Activated naive CD4-positive, alpha-beta T cell treated with anti-CD3 and anti-CD28 coated beads for 36 hours (primary cell): ENCODE measurements at places on chromosomes 2 and 18. TPM values are rescaled to one million over a fixed set of nuclear protein-coding genes. Genes with fewer than 3 reads are reported as not detected.
A peak's percentile ranks its signal among the peaks of the same experiment; 100 is the strongest.

- H3K4me3 ChIP-seq = no peak overlapping the region
- no peak overlapping the region for H3K27ac ChIP-seq
- no peaks in the 10 kb centered on the region for H3K4me1 ChIP-seq
- no peaks in the 10 kb centered on the region for H3K36me3 ChIP-seq
Measured at GRCh38 chr18:6406075-6406909, 8.4 kb downstream of the L3MBTL4 start.

- H3K4me3 ChIP-seq = peak within 1 kb of the TSS; percentile 74
- no peak within 1 kb of the TSS for H3K27ac ChIP-seq
- H3K4me1 ChIP-seq = peaks cover 28% of the 10 kb centered on the region
- no peaks in the 10 kb centered on the region for H3K36me3 ChIP-seq
- peaks cover 80% of the 10 kb centered on the region for H3K27me3 ChIP-seq
Measured at GRCh38 chr18:9708057-9708433, at the start of gene RAB31. Gene RAB31, plus strand, starts transcription at chr18:9708301. Its CDS starts 105 bp downstream, at chr18:9708406.

DNA sequence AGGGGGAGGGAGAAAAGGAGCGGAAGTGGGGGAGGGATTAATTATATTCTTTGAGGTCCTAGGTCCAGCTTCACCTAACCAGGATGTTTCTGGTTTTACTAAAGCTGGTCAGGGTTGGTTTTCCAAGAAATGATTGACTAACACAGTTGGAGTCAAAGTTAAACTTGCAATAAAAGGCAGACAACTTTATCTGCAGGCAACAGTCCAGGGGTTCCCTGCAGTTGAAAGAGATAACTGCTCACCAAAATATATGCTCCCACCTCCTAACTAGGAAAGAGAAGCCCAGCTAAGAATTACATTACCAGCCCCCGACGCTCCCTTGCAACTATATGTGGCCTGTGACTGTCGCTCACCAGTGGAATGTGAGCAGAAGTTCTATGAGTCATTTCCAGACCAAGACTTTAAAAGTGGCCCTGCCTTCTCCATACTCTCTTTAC, 140.0 kb upstream of the PKDCC start:
- H3K36me3 ChIP-seq = no peaks in the 10 kb centered on the region
- no peak overlapping the region for H3K4me3 ChIP-seq
- peaks cover 19% of the 10 kb centered on the region for H3K27me3 ChIP-seq
- H3K4me1 ChIP-seq = no peaks in the 10 kb centered on the region
- no peak for DNase-seq

- no peak for DNase-seq
- H3K27ac ChIP-seq = no peak overlapping the region
- no peak overlapping the region for H3K4me3 ChIP-seq
- no peaks in the 10 kb centered on the region for H3K36me3 ChIP-seq
- no peaks in the 10 kb centered on the region for H3K27me3 ChIP-seq
Measured at GRCh38 chr2:98924038-98924830, 11.8 kb downstream of the CRACDL start.

DNA sequence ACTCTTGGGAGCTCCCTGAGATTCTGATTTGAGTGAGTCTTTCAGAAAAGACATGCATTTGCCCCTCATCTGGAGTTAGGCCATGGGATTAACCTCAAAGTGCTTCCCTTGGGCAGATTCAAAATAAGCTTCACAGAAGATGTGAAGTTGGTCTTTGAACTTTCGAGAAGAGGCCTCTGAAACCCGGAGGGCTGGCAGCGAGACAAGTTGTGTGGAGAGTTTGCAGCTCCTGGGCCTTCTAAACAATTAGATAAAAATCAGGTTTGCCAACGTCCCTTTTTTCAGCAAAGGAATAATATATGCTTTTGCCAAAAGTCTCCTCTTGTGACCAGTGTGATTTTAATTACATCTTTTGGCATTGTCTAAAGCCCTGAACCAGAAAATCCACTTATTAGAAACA, 489.7 kb downstream of the SOX11 start:
- no peak for DNase-seq
- H3K4me3 ChIP-seq = no peak overlapping the region
- no peak overlapping the region for H3K27ac ChIP-seq
- peaks cover 3% of the 10 kb centered on the region for H3K27me3 ChIP-seq

GRCh38 chr2:84741182-84741822, 139.6 kb downstream of the TRABD2A start:
- peaks cover 2% of the 10 kb centered on the region for H3K36me3 ChIP-seq
- no peak overlapping the region for H3K4me3 ChIP-seq
- H3K27me3 ChIP-seq = no peaks in the 10 kb centered on the region
- DNase-seq = peak; percentile 79

GRCh38 chr2:118779362-118779761, 68.1 kb downstream of the EN1 start:
- peaks cover 6% of the 10 kb centered on the region for H3K4me1 ChIP-seq
- no peak overlapping the region for H3K4me3 ChIP-seq
- DNase-seq = no peak
- peaks cover 35% of the 10 kb centered on the region for H3K27me3 ChIP-seq
- H3K27ac ChIP-seq = no peak overlapping the region

DNA sequence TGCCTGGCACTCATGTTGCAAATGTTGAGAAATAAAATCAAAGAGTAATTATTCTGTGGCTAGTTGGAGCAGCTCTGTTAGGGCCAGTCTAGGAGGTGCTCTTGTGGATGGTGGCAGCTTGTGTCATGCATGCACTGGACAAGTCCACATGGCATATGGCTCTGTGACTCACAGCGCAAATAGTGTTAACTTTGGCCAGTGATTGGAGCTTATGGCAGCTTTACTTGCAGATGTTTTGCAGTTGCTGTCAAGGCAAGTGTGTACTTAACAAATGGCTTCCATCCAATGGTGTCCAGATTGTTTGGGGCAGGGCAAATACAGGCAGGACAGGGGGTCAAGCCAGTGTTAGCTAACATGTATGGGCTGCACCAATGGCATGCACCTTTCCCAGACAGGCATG, 26.1 kb upstream of the TMX3 start:
- no peaks in the 10 kb centered on the region for H3K36me3 ChIP-seq
- H3K4me3 ChIP-seq = no peak overlapping the region
- no peaks in the 10 kb centered on the region for H3K27me3 ChIP-seq
- DNase-seq = no peak
- H3K4me1 ChIP-seq = no peaks in the 10 kb centered on the region
- H3K27ac ChIP-seq = no peak overlapping the region

GRCh38 chr2:67733517-67733916, 329.3 kb downstream of the C1D start:
- H3K4me1 ChIP-seq = no peaks in the 10 kb centered on the region
- H3K27me3 ChIP-seq = no peaks in the 10 kb centered on the region
- peak; percentile 16 for DNase-seq
- no peaks in the 10 kb centered on the region for H3K36me3 ChIP-seq

- peaks cover 5% of the 10 kb centered on the region for H3K27me3 ChIP-seq
- no peaks in the 10 kb centered on the region for H3K36me3 ChIP-seq
- no peak for DNase-seq
- H3K4me3 ChIP-seq = no peak overlapping the region
- no peak overlapping the region for H3K27ac ChIP-seq
- H3K4me1 ChIP-seq = no peaks in the 10 kb centered on the region
Measured at GRCh38 chr18:63683152-63683551, 19.6 kb upstream of the SERPINB11 start.

- H3K36me3 ChIP-seq = no peaks in the 10 kb centered on the region
- H3K27me3 ChIP-seq = peaks cover 12% of the 10 kb centered on the region
- no peaks in the 10 kb centered on the region for H3K4me1 ChIP-seq
- no peak for DNase-seq
- H3K27ac ChIP-seq = no peak overlapping the region
Measured at GRCh38 chr2:236799391-236800026, 229.9 kb downstream of the ACKR3 start.

GRCh38 chr2:48274040-48274439, 255.9 kb upstream of the STON1 start:
- no peak overlapping the region for H3K27ac ChIP-seq
- no peak for DNase-seq
- H3K27me3 ChIP-seq = no peaks in the 10 kb centered on the region
- peaks cover 3% of the 10 kb centered on the region for H3K36me3 ChIP-seq
- H3K4me3 ChIP-seq = no peak overlapping the region

GRCh38 chr2:11169333-11169732, 14.1 kb downstream of the SLC66A3 start:
- H3K36me3 ChIP-seq = no peaks in the 10 kb centered on the region
- H3K27ac ChIP-seq = no peak overlapping the region
- DNase-seq = no peak
- H3K4me1 ChIP-seq = no peaks in the 10 kb centered on the region
- H3K27me3 ChIP-seq = no peaks in the 10 kb centered on the region

DNA sequence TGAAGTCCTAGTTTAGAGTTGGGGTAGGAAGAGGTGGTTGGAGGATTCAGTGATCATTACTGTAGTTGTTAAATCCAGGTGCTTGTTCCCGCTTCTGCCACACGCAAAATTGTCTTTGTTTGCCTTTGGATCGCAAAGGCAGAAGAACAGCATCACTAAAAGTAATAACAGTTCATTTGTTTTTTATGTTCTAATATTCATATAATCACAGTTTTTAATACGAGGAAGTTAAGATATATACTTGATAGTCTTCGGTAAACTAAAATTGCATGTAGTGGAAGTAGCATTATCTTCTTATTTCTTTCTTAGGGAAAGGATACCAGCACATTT, 365 bp downstream of the NDUFB3 start:
- H3K27me3 ChIP-seq = no peaks in the 10 kb centered on the region
- DNase-seq = no peak
- H3K4me1 ChIP-seq = peaks cover 47% of the 10 kb centered on the region
- H3K36me3 ChIP-seq = peaks cover 3% of the 10 kb centered on the region

DNA sequence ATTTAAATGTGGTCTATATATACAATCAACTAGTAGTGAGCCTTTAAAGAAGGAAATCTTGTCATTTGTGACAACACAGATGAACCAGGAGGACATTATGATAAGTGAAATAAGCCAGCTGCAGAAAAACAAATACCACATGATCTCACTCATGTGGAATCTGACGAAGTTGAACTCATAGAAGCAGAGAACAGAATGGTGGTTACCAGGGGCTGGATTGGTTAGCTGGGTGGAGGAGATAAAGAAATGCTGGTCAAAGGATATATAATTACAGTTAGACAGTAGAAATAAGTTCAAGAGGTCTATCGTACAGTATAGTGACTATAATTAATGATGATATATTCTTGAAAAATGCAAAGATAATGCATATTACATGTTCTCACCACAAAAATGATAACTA, 267.9 kb downstream of the FBXO15 start:
- no peaks in the 10 kb centered on the region for H3K36me3 ChIP-seq
- no peak overlapping the region for H3K4me3 ChIP-seq
- H3K27me3 ChIP-seq = peaks cover 3% of the 10 kb centered on the region
- H3K4me1 ChIP-seq = no peaks in the 10 kb centered on the region
- no peak for DNase-seq

DNA sequence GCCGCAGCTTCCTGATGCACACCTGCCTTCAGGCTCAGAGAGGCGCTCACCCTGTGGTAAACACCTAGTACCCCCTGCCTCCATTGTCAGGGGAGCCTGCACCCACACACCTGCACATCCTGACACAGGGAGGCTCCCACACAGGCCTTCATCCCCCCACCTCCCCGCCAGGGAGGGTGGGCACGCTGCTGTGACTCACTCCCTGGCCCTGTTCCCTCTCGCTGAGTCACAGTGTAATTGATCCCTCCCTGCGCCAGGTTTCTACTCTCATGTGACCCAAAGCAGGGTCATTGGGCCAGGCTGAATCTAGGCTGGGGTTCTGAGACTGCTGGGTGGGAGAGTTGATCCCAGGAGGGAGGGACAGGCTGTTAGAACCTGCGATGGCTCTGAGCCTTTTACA, 8.5 kb upstream of the CELF4 start:
- DNase-seq = no peak
- no peak overlapping the region for H3K27ac ChIP-seq

DNA sequence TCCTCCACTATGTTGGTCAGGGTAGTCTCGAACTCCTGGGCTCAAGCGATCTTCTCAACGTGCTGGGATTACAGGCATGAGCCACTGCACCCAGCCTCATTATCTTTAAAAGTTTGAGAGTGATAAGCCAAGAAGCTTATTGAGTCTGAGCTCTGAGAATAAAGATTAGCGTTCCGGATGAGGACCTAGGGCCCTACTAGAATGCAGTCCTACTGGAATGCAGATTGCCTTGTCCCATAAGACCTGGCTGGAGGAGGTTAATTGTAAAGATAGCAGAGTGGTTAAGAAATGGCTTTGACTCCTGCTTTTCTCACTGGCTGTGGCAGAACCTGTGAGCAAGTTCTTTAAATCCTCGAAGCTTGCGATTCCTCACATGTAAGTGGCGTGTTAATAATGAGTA, 4.0 kb downstream of the VWA3B start:
- DNase-seq = no peak
- H3K4me3 ChIP-seq = no peak overlapping the region
- H3K4me1 ChIP-seq = peaks cover 18% of the 10 kb centered on the region
- H3K27me3 ChIP-seq = peaks cover 22% of the 10 kb centered on the region
- peaks cover 1% of the 10 kb centered on the region for H3K36me3 ChIP-seq
- no peak overlapping the region for H3K27ac ChIP-seq

- no peak overlapping the region for H3K4me3 ChIP-seq
- no peak overlapping the region for H3K27ac ChIP-seq
- no peaks in the 10 kb centered on the region for H3K27me3 ChIP-seq
Measured at GRCh38 chr2:221205103-221205673, 366.9 kb downstream of the EPHA4 start.

Gene TNFRSF11A
- total RNA-seq = 3.1 TPM

Gene DYNAP
- total RNA-seq = not detected

Gene PFN4
- 0.32 TPM for total RNA-seq

Gene SFXN5
- total RNA-seq = 6.8 TPM

Gene HADHA
- 123 TPM for total RNA-seq

Gene DPYSL5
- not detected for total RNA-seq

Gene BOLL
- total RNA-seq = not detected

Gene COL6A3
- total RNA-seq = 3.0 TPM

Gene MRO
- total RNA-seq = not detected

Gene NT5DC4
- not detected for total RNA-seq
